ENCODE measurements at places on chromosomes 4 and X.

- DNase-seq = no peak
These were observed 1327.4 kb downstream of the FSTL5 start for GRCh38 chr4:160836431-160836830.

DNA sequence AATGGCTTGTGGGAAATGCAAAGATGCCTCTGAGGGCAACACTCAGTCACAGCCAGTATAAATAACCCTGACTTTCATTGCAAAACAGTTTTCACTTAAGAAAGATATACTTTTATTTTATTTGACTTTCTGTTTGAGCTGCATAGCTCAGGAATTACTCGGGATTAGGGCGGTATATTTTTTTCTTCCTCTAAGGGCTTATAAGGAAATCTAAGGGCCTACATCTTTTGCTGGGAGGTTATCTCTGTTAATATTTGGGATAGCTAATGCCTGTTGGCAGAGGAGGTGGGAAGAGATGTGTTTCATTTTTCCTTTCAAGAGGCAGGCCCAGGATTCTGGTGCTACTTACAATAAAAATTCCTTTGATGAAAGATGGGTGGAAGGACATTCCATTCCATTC lies 28.8 kb upstream of the EGFL6 start:
- DNase-seq = no peak

- DNase-seq = no peak
These were observed 261.2 kb downstream of the CBLL2 start for GRCh38 chrX:22533898-22534297.

GRCh38 chrX:11908371-11908770 lies 150.3 kb downstream of the MSL3 start:
- no peak for DNase-seq

- DNase-seq = no peak
These were observed 31.8 kb downstream of the PLAC8 start for GRCh38 chr4:83082777-83083176.

DNA sequence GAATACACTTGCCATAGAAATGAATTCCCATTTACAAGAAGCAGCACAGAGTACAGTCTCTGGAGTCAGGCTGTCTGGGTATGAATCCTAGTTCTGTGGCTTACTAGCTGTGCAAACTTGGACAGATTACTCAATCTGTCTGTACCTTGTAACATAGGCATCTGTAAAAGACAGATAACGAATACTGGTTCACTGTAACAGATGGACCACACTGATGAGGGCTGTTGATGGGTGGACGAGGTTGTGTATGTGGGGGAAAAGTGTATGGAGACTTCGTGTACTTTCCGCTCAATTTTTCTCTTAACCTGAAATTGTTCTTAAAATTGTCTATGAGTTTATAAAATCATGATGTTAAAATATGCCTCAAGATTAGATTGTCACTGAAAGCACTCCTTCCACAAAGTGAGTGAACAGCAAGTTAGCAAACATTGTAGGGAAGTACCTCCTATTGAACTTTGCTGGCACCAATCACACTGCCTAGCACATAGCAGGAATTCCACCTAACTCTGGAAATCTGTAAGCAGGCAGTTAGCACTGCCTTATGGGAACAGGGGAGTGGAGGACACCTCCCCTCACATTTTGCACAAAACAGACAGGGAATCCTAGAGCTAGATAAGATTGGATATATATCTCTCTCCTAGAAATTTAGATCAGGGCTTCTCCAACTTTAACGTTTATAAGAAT lies 6.5 kb upstream of the EXOSC9 start:
- DNase-seq = no peak

DNA sequence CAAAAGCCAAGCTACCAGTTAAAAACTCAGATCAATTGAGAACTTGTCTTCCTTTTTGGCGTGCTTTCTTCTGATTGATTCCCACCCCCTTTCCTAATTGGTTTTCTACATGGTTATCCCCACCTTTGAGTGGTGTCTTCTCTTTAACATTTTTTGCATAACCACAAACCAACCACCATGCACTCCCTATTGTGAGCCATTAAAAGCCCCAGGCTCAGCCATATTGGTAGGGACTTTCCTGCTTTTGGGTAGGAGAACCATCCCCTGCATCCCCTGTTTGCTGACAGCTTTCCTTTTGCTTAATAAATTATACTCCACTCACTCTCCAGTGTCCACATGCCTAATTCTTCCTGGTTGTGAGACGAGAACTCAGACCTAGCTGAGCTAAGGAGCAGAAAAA lies 1651.4 kb upstream of the IGFBP7 start:
- no peak for DNase-seq

DNA sequence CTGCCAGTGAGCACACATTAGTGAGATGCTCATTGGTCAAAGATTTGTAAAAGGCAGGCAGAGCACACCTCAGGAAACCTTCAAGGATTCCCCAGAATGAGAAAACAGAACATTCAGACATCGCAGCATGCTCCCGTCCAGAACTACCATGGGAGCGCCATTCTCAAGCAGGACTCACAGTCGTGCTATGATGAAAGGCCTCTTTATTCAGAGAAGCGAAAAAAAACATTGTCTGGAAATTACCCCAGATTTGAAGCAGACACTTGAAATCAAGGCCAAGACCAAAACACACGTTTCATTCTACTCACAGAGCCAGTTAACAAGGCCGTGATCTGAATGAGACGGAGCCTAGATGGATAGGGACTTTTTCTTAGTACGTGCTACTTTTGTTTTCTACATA lies 961.8 kb upstream of the TENM3 start:
- no peak for DNase-seq

DNA sequence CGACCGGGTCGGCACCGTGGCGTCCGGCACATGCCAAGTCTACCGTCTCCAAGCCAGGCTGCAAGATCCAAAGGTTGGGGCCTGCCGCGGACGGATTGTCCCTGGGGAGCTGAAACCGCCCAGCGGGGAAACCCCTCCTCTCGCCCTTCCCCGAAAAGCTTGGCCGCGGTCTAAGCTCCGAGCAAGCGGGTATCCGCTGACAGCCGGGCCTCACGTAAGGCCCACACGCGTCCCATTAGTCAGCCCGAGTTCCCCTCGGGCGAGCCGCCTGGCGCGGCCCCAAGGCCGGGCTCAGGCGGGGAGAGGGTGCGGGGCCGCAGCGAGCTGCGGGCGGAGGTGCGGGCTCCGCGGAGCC lies 6.8 kb upstream of the BCOR start:
- no peak for DNase-seq

GRCh38 chr4:108833046-108833445 lies 70.2 kb upstream of the ETNPPL start:
- no peak for DNase-seq

DNA sequence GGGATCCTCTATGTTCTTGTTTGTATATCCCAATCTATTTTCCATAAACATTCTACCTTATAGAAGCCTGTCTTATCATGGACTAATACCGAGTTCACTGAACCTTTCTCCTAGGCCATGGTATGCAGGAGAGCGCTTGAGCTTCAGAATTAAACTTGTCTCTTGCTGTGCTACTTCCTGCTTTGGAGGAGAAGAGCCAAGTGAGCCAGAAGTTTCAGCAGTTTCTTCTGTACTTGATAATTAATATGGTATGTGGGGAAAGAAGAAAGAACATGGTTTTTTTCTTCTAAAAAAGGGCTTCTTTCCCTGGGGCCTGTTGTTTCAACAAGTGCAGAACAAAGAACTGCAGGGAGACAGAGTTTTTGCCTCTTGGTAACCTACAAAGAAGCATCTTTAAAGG lies 172.8 kb downstream of the ATG4A start:
- no peak for DNase-seq

- DNase-seq = no peak
These were observed 511.0 kb upstream of the KLHL4 start for GRCh38 chrX:87006561-87006960.

DNA sequence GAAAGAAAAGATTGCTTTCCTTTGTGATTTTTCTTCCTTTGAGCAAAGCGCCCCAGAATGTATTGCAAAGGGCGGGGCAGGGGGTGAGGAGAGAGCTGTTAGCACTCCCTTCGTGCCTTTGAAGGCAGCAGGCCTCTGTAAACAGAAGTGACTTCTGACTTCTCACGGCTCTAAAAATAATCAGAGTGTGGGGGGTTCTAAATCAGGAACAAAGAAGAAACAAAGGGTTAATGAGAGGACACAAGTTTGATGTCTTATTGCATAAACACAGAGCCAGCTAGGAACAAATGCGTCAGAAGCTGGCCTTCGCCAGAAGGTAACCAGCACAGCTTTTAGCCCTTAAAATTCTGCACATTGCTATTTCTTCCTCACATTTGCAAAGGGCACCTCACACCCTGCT lies 626.2 kb downstream of the MID1IP1 start:
- DNase-seq = no peak

DNA sequence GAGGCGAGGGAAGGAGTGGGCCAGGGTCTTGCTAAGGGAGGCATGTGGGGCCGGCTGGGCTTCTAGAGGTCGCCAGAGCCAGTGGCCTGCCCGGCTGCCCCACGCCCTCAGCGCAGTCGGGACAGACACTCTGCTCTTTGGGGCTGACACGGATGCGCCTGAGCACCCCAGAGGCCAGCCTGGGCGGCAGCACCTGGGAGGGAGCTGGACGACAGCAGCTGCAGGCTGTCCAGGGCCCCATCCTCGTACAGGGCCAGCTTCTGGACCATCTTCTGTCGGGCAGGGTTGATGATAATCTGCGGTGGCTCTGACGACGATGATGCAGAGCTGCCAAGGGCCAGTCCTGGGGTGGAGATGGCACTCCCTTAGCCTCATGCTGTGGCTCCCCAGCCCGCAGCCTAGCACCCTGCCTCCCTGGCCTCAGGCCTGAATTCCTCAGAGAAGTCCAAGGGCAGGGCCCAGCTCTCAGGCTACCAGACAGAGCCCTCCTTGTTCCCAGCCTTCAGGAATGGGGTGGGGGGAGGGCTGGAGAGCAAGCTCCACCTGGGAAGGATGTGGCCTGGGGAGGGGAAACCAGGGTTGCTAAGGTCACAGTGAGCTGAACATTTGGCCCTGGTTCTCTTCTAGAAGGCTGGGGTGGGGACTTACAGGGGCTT lies 7.2 kb downstream of the IRAK1 start:
- DNase-seq = no peak

DNA sequence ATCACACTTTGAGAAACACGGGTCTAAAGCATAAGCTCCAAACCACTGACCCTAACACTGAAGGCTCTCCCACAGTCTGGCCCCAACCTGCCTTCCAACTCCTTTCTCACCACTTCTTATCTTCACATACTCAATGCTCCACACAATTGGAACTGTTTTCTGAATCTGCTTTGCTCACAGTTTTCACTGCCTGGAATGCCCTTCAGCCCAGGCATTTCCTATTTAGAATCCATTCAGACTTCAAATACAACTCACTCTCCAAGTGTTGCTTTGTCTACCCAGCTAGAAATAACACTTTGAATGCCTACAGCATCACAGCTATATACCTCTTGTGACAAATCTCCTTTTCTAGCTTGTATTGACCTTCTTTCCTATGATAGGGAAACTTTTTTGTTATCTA lies 10.2 kb downstream of the OTUD4 start:
- DNase-seq = no peak

DNA sequence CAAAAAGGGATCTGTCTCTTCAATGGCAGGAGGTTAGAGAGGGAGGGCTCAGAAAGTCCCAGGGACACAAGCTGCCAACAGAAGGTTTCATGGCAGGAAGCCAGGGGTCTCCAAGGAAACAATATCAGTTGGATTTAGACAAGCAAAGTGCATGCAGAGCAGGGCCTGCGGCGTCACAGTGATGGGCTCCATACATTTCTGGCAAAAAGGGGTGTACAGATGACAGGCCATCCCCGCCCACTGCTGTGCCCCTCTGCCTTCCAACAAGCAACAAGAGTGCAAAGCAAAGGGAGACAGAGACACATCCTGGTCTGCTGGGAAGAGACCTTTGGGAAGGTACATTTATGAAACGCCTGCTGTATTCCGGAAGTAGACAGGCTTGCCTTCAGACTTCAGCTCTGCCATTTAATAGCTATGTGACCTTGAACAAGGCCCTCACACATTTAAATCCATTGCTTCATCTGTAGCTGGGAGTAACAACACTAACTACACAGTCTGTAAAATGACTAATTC lies 121.2 kb downstream of the AFAP1 start:
- no peak for DNase-seq

Data from stimulated activated CD8-positive, alpha-beta memory T cell treated with anti-CD3 and anti-CD28 coated beads, Interleukin-7, amount 100 ng/mL, for 1 hour (primary cell).